Activated CD8-positive, alpha-beta memory T cell treated with anti-CD3 and anti-CD28 coated beads, Interleukin-2, amount 50 U/mL, for 48 hours (primary cell): ENCODE measurements at places on chromosomes 11 and 22.
A peak's percentile ranks its signal among the peaks of the same experiment; 100 is the strongest.

DNA sequence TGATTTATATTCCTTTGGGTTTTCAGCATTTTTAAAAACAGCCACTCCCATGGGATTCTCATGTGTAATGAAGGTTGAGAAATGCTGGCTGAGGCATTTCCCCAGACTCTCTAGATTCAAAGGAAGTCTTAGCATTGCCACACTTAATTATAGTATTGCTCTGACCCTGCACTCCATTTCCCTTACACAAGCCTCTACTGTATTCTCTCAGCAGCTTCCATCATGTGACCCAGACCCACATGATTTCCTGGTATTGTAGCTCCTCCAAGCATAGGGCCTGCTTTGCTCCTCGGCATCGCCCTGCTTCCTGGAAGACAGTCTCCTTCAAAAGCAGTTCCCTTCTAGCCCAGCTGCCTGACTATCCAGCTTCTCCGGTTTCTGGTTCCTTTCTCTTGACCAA lies 261.5 kb downstream of the LARGE1 start:
- no peak for DNase-seq

GRCh38 chr11:70559516-70559915 lies 161.2 kb downstream of the CTTN start:
- no peak for DNase-seq

DNA sequence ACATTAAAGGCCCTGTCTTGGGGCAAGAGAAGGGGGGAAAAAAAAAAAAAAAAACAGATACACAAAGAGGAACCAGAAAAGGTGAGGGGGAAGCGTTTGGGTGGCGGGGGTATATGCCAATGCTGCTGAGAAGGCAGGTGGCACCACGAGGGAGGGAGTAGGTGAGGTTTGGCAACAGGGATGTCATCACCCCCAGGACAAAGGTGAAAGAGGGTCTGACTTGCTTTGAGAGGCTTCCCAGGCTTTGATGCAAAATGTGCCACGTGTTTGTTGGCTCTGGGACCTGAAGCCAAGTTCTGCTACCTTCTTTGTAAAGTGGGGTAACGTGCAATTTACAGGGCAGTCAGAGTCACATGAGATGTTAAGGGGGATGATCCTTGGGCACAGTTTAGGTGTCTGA lies 4.1 kb downstream of the YPEL1 start:
- DNase-seq: no peak

GRCh38 chr11:93603225-93604007 lies 58.1 kb upstream of the CEP295 start:
- no peak for DNase-seq

- no peak for DNase-seq
Observed at GRCh38 chr11:27213232-27213660, 149.8 kb downstream of the CCDC34 start.

- no peak for DNase-seq
Observed at GRCh38 chr11:93494357-93494756, 48.8 kb downstream of the SMCO4 start.

GRCh38 chr11:27214713-27215112 lies 148.3 kb downstream of the CCDC34 start:
- no peak for DNase-seq

GRCh38 chr22:45546333-45547015 lies 43.8 kb downstream of the FBLN1 start:
- no peak for DNase-seq

DNA sequence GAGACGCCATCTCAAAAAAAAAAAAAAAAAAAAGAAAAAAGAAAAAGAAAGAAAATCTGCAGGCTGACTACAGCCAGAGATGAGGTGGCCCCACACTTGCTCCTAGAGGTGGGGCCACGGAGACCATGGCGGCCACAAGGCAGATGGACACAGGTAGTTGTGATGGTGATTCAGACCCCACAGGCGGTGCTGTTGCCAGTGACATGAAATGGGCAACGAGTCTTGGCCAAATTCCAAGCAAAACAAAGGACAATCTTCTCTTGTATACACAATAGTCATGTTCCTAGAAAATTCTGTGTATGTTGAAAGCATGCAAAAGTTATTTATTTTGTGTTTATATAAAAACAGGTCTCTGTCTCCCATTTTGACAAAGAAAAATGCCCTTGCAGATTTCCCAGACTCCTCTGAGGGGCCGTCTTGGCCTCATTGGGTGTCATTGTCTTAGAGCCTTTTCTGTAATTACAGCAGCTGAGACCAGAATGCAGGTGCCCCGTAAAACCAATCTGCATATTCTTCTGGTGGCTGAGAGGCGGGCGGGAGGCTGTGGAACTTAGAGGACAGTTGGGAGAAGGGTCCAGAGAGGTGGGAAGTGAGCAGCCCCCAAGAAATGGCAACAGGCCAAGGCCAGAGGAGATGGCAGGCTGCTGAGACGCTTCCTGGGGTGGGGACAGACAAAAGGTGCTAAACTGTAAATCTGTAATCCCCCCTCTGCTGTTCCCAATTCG lies 22.5 kb upstream of the DAGLA start:
- no peak for DNase-seq

DNA sequence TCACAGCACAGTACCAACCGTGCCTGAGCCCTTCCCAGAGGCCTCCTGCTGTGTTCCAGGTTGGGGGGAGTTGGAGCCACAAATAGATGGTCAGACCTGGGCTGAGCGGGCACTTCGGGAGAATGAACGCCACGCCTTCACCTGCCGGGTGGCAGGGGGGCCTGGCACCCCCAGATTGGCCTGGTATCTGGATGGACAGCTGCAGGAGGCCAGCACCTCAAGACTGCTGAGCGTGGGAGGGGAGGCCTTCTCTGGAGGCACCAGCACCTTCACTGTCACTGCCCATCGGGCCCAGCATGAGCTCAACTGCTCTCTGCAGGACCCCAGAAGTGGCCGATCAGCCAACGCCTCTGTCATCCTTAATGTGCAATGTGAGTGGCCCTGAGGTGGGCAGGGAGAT lies 1.1 kb downstream of the TMEM25 start:
- DNase-seq: no peak

DNA sequence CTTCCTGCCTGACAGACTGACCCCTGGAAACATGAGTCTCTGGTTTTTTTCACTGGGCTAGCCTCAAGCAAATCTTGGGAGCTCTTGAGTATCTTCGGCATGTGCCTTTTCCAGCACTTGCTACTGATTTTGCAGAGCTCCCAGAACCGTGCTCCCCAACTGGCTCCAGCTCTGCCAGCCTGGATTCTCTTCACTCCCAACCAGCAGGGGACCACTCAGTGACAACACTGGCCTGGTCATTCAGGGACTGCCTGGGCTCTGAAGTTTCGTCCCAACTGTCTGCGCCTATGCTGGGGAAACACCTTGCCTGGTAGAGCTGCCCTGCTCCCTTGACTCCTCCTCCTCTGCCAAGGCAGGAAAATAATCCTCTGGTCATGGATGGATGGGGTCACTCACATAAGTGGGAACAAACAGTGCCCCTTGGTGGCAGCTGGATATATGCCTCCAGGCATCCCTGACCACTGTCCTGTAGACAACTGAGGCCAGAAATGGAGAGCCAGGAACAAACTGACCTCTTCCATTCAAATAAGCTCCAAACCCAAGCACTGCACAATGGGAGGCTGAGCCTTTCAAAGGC lies 30.2 kb downstream of the POLDIP3 start:
- DNase-seq: no peak

GRCh38 chr22:42620084-42620483 lies 5.4 kb upstream of the POLDIP3 start:
- no peak for DNase-seq

GRCh38 chr22:47260551-47260950 lies 498.1 kb downstream of the TBC1D22A start:
- DNase-seq: no peak

DNA sequence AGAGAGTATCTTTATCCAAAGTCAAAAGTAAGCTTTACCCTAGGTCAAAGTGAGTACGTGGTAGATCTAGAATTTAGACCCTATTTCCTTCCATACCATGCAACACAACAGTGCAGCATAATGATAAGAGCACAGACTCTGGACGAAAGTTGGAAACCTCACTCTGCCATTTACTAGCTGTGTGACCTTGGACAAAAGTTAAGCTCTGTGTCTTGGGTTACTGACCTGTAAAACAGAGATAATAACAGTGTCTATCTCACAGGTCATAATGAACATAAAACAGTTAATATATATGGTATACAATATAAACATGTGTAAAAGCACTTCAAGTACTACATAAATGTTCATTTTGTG lies 13.6 kb upstream of the CHRNA10 start:
- DNase-seq: no peak

DNA sequence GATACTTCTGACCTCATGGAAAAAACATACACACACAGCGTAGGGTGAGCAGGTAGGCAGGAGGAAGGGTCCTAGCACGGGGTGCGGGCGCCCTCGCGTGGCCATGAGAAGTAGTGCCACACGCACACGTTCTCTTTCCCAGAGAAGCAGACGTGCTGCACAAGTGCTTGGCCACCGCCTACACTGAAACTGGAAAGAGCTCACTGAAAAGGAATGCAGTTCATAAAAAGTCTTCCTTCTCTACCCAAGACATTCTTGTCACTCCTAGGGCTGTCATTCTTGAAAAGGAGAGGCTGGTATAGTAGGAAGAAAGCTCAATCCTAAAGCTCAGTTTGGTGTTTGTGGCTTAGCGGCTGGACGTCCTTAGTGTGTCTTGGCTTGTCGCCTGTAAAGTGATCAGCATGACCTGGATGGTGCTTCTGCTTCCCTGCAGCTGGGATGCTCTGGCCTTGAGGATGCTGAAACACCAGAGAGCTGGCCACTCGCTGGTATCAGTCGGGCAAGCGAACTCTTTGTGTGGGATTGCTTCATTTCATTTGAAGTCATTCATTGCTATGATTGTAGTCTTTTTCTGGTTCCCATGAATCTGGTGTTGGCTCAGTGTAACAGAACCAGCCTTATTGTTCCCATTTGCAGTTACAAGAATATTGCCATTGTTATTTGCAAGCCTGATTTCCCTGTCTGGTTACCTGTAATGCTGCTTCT lies 303.8 kb downstream of the NTM start:
- DNase-seq: peak; percentile 86

- no peak for DNase-seq
Observed at GRCh38 chr11:90434858-90435257, 212.0 kb upstream of the CHORDC1 start.

DNA sequence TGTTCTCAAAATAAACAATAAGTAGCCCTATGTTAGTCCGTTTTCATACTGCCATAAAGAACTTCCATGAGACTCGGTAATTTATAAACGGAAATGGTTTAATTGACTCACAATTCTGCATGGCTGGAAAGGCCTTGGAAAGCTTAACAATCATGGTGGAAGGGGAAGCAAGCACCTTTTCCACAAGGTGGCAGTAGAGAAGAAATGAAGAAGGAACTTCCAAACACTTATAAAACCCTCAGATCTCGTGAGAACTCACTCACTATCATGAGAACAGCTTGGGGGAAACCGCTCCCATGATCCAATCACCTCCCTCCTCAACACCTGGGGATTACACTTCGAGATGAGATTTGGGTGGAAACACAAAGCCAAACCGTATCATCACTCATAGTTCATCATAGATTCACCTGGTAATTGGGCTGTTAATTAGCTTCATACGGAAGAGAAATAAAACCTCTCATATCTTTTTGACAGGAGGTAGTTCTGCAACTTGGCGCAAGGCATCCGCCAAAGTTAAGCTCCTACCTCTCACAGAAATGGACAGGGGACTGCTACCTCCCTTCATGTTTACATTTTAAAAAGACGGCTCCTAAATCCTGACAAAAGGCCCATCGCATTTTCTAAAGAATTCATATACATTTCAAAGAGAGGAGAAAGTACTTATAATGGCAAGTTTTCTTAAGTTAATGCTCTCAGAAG lies 49.0 kb downstream of the MUC15 start:
- DNase-seq: no peak

- DNase-seq: no peak
Observed at GRCh38 chr11:27592098-27592780, 85.7 kb upstream of the LIN7C start.

- peak; percentile 20 for DNase-seq
Observed at GRCh38 chr11:64485074-64485473, 105.9 kb upstream of the SLC22A12 start.

- DNase-seq: peak; percentile 45
Observed at GRCh38 chr11:74004046-74004695, 4.7 kb downstream of the UCP3 start.

DNA sequence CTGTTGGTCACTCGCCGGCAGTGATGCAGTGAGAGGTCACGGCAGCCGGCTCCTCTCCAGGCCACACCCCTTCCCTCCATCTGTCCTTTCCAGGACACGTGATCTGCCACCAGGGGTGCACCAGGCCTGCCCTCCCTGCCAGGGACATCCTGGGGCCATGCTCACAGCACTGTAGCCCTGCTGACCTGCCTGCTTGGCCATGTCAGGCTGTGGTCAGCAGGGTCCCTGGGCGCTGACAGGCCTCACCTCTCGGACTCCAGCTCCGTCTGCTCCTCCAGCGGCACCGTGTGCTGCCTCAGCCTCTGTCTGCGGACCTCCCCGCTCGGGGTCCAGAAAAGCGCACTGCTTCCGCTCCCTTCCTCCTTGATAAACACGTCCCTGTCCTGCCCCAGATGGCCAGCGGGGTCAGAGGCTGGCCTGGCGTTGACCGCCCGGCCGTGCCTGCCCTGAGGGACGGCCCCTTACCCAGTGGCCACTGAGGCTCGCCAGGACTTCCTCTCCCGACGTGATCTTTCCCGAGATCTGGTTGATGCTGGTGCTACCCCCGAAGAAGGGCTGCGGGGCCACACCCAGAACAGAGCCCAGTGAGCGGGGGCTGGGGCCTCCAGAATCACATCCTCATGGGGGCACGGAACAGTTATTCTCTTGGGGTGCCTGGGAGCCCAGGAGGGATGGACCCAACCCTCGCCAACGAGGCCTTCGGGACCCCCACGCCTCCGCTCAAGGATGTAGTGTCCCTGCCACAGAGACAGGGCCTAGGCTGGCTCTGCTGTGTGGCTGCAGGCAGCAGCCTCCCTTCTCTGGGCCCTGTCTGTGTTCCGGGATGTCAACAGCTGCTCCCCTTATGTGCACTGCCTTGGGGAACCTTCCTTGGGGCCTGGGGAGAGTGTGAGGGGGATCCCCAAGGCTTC lies 36.3 kb upstream of the CARS1 start:
- peak; percentile 49 for DNase-seq

DNA sequence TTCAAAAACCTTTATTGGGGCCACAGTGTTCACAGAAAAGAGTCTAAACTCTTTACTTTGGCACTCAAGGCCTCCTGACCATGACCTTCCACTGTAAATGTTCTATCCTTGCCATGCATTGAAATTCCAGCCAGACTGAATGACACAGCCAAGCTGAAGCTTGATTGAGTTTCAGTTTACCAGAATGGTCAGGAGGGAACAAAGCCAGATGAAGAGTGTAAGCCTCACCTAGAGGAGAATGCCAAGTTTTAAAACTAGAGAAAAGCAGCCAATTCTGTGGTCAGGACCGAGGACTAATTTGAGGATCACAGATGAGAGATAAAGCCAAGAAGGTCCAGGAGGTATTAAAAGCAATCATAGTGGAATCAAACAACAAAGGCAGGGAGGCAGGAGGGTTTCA lies 215.3 kb downstream of the KCNA4 start:
- DNase-seq: no peak

GRCh38 chr22:45008186-45008681 lies 1.6 kb downstream of the PHF21B start:
- peak; percentile 57 for DNase-seq
